ENCODE measurements at places on chromosomes 7 and 10.

- DNase-seq: no peak
Measured at GRCh38 chr7:45416846-45417245, 157.3 kb upstream of the ADCY1 start.

DNA sequence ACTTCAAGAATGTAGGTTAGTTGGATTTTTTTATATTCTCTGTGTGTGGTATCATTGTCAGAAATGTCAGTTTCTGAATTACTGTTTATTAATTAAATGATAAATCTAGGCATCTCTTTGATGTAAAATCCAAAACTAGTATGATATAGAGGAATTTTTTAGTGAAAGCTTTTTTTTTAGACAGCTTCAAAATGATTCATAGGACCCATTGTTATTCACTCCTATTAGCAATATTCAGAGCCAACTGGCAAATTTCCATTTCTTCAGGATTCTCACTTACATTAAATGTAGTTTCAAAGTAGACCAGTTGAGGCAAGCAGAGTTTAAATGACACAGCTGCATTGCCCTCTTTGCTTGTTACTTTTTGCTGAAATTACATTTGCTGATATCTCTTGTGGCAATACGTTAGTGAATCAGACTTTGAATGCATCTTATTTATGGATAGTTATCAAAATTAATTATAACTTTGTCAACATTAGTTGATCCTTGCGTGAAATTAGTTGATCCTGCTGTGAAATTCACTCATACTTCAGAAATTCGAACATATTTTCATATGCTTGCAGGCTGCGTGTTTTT, 20.3 kb downstream of the ZNF277 start:
- no peak for DNase-seq

DNA sequence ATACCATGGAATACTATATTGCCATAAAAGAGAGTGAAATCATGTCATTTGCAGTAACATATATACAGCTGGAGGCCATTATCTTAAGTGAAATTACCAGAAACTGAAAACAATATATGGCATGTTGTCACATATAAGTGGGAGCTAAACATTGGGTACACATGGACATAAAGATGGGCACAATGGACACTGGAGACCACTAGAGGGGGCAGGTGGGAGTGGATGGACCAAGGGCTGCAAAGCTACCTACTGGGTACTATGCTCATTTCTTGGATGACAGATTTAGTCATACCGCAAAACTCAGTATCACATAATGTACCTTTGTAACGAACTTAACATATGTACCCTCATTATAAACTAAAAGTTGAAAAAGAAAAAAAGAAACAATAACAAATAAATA, 1167.6 kb downstream of the NXPH1 start:
- DNase-seq: peak; percentile 7

DNA sequence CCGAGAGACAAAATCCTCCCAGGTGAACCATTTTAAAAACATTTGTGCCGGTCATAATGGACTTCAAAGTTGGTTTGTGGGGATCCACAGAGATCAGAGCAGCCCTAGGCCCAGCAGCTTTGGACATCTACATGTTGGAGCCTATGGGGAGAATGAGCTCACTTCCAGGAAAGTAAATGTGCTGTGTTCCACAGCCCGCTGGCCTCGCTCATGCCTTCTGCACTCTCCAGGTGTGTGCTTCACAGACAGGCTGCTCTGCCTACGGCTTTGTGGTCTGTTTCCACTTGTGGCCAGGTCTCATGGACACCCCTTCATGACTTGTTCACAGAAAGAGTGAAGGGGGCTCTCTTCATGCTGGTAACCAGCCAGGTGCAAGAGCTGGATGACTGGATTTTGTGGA, 141.6 kb downstream of the ADARB2 start:
- DNase-seq: no peak

- DNase-seq: no peak
Measured at GRCh38 chr7:71308096-71308495, 176.2 kb downstream of the GALNT17 start.

DNA sequence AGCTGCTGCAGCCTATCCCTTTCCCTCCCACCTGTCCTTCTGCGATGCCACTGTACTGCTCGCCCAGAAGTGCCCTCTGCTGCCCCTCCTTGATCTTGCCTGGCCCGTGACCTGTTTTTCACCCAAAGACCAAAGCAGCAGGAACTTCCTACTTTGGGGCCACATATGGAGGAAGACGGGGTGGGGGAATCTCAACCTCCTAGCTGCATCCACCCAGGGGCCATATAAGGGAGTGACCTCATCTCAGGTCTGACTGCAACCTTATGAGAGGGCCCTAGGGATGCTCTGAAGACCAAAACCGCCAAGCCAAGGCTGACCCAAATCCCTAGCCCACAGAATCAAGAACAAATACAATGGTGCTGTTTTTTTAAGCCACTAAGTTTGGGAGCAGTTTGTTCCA, 15.7 kb downstream of the PRKCQ start:
- no peak for DNase-seq

DNA sequence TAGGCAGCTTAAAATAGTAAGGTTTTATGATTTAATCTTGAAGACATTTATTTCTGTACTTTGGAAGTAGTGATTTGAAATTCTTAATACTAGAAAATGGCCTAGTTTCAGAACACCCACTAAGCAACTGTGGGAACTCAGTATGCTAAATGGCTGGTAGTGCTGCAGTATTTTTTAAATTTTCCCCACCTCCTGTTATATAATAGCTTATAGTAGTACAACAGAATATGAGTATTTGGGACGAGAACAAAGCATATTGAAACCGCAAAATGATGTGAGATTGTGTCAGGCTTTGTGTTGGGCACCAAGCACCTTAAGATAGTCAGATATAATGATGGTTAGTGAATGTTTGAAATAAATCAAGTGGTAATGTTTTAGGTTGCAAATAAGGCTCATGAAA, 8.1 kb downstream of the SHOC2 start:
- no peak for DNase-seq

DNA sequence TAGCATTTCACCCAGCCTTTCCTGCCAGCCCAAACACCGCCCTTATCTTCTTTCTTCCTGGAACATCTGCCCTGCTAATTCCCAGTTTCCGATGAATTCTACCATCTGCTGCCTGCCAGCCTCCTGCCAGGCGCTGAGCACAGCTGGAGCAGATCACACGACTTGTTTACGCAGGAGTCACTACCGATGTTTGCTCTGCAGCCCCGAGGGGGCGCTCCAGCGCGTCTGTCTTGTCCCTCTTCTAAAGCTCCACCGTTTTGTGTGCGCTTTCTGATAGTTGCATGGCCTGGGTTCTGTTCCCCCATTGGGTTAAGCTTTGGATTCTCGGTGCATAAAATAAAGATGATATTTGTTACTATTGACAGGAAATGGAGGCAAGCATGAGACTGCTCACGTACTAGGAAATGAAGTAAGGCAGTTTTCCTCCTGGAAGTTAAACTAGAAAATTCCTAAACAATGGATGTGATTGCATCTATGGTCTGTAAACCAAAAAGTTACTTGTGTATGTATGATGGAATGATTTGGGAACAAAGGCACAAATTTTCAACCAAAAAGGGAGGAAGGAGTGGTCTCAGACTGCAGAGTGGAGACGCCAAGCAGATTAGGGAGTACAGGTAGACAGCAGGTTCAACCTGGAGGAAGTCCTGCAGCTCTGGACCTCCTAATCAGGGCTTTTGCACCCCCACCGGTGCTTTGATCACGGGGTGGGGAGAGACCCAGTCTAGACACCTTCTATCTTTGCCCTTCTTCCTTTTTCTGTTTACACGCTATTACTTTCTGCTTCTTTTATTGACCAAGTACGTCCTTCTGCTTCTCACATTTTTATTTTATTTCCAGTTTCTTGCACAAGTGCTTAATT, 2.2 kb upstream of the RBM17 start:
- peak; percentile 92 for DNase-seq

DNA sequence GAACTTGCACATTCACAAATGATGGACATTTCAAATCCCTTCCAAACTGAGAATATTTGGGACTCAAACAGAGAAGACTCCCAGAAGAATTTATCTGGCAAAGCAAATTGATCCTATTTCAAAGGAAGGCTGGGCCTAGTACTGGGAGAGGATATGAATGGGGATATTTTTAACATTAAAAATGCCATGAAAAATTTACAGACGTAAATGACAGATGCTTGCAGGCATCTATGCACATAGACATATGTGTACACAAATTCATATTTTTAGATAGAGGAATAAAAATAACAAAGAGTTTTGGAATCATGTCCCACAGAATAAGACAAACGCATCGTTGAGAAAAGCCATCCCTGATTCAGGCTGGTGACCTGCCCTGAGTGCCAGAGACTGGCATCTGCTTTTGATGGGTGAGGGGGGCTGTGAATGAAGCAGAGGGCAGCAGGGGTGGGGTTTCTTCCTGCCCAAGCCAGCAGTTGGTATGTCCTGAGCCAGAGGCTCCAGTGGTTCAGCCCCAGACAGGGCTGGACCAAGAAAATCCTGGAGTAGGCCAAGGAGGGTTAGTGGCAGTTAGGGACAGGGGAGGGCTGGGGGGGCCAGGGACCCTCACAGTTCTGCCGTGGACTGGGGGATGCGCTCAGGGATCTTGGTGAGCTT, 138.5 kb downstream of the SLIT1 start:
- DNase-seq: no peak

DNA sequence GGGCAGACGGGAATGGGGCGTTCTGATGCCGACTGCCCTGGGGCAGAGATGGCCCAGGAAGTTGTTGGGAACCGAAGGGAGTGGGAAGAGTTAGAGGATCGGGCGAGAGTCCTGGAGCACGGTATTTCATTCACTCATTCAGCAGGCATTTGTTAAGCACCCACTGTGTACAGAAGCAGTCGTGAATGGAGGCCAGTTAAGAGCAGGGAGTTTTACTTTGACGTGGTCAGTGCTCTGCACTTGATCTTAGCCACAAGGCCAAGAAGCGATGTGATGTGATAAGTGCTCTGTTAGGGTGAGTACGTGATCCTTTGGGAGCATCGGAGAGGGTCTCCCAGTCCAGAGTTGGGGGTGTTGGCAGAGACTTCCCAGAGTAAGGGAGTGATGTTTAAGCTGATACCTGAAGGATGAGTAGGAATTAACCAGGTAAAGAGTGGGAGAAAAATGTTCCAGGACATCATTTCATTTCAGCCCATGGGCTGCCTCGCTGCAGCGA, 890 bp downstream of the ZFYVE27 start:
- DNase-seq: peak; percentile 56

Data from erythroblast (primary cell).